Neural cell (in vitro differentiated cells): ENCODE measurements at places on chromosomes 3 and 15. TPM values are rescaled to one million over a fixed set of nuclear protein-coding genes. Genes with fewer than 3 reads are reported as not detected.

Gene VPS18
- polyA plus RNA-seq: 13.8 and 16.7 TPM in 2 replicates

Gene COL6A5
- polyA plus RNA-seq: not detected in 2 replicates

Gene FES
- polyA plus RNA-seq: not detected in 2 replicates

Gene SPATA12
- polyA plus RNA-seq: not detected in 2 replicates

Gene MYO5A
- 43.8 and 45.2 TPM in 2 replicates for polyA plus RNA-seq

Gene NR2F2
- polyA plus RNA-seq: 0.07 TPM in 1 of 2 replicates, not detected in the other

Gene SLCO2A1
- polyA plus RNA-seq: not detected in 2 replicates

Gene ZPLD1
- polyA plus RNA-seq: 0.50 TPM in 1 of 2 replicates, not detected in the other

Gene PLA1A
- not detected in 2 replicates for polyA plus RNA-seq

Gene RGMA
- polyA plus RNA-seq: 9.5 and 16.6 TPM in 2 replicates

Gene SGO1
- polyA plus RNA-seq: 0.71 and 0.92 TPM in 2 replicates

Gene SLC9C1
- not detected in 2 replicates for polyA plus RNA-seq

Gene NR2E3
- polyA plus RNA-seq: not detected in 2 replicates
